Omental fat pad (tissue), 4 donors: ENCODE measurements at places on chromosomes 3 and 15. TPM values are rescaled to one million over a fixed set of nuclear protein-coding genes. Genes with fewer than 3 reads are reported as not detected.

- no peak for DNase-seq
These were observed 29.2 kb downstream of the SH3BP5 start for GRCh38 chr3:15303216-15303615.

- no peak for DNase-seq
These were observed 9.0 kb upstream of the KIF23 start for GRCh38 chr15:69405110-69405509.

DNA sequence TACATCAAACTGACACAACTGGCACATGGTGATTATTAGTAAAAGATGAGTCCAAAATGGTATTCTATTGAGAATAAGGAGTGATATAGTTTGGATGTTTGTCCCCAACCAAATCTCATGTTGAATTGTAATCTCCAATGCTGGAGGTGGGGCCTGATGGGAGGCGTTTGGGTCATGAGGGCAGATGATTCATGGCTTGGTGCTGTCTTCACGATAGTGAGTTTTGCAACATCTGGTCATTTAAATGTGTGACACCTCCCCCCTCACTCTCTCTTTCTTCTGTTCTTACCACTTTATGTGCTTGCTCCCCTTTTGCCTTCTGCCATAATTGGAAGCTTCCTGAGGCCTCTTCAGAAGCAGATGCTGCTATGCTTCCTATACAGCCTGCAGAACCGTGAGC is 90.6 kb downstream of the RSL24D1 start:
- no peak for DNase-seq

DNA sequence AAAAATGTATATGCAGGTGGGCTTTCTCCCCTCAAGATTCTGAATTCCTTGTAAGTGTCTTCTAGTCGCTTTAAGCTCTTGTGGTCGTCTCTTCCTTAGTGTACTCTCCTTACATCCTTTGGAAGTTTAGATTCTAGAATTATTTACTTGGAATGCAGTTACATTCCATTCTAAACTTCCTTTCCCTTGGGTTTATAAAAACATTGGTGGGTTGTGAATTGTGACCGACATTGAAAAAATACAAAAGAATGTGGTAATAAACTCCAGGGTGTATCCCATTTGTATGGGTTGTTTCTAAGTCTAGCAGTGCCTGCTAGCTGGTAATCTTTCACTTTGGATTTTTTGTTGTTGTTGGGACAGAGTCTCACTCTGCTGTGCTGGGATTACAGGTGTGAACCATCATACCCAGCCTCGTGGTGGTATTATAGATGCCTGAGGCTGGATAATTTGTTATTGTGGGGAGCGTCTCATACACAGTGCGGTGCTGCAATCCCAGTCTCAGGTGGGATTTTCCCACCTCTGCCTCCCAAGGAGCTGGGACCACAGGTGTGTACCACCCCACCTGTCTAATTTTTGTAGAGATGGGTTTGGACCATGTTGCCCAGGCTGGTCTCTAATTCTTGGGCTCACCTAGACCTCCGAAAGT is 9.1 kb downstream of the CHD2 start:
- DNase-seq: no peak

GRCh38 chr15:31435912-31436628 is 109.4 kb downstream of the KLF13 start:
- no peak for DNase-seq

DNA sequence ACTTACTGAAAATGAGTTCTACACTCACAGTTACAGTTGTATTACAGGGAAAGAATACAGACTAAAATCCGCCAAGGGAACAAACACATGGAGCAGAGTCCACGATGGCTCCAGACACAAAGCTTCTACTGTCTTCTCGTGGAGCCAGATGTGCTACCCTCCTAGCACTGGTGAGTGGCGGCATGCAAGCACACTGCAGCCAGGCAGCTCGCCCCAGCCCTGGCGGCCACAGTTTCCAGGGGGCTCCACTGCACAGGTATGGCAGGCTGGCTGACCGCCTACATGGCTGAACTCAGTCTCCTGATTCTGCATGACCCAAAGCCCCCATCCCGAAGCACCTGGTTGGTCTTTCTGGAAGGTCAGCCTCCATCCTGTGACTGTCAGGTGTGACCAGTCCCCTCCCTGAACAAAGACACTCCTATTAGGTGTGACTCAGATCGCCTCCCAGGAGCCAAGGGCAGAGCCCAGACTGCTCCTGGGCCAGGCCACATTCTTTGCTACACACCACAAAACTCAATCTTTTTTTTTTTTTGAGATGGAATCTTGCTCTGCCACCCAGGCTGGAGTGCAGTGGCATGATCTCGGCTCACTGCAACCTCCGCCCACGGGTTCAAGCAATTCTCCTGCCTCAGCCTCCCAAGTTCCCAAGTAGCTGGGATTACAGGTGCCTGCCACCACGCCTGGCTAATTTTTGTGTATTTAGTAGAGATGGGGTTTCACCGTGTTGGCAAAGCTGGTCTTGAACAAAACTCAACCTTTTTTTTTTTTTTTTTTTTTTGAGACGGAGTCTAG is 51.5 kb downstream of the CFAP92 start:
- no peak for DNase-seq

GRM2 gene
- not detected for total RNA-seq

KLF15 gene
- total RNA-seq: 64.6 TPM

MORC1 gene
- 0.09 TPM for total RNA-seq

AGBL1 gene
- total RNA-seq: not detected

DENND4A gene
- total RNA-seq: 39.9 TPM

BUB1B gene
- 0.82 TPM for total RNA-seq
